C1 segment of cervical spinal cord (tissue), 14 donors: ENCODE measurements at places on chromosomes 1 and 21.

GRCh38 chr21:38819719-38820159, 14.0 kb downstream of the ETS2 start:
- no peak for DNase-seq

DNA sequence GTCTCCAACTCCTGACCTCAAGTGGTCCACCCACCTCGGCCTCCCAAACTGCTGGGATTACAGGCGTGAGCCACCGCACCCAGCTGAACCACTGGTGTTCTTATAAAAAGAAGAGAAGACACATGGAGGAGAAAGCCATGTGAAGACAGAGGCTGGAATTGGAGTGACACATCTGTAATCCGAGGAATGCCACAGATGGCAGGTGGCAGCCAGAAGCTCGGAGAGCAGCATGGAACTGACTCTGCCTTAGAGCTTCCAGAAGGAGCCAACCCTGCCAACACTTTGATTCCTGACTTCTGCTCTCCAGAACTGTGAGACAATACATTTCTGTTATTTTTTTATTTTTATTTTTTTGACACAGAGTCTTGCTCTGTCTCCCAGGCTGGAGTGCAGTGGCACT, 59.0 kb upstream of the ATP2B4 start:
- DNase-seq: no peak

- DNase-seq: no peak
Observed at GRCh38 chr1:165837838-165838364, 10.5 kb downstream of the UCK2 start.

DNA sequence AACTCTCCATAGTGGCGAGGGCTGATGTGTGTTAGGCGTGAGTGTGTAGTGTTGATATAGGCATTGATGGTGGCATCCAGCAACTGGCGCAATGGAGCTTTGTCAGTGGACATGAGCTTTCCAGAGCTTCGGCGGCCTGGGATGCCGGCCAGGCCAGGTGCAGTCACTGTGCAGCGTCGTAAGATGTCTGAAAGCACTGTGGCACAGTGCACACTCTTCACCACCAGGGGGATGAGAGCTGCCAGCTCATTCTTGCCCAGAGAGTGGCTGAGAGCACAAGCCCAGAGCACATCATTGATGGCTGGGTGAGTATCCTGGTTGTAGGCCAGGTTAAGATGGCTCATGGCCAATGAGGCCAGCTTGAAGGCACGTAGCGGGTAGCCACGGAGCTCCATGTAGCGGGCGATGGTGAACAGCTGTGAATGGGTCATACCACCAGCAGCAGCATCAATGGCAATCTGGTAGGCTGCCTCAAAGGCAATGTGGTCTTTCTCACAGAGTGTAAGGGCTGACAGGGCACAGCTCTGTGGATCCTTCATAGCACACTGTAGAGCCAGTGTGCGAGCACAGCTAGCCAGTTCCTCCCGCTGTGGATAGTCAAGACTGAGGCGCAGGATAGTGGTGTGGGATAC, 6.7 kb downstream of the UROD start:
- DNase-seq: no peak
